ENCODE measurements at places on chromosomes 13 and 19.

GRCh38 chr19:50890422-50891252, 17.4 kb downstream of the KLK2 start:
- no peak for DNase-seq

DNA sequence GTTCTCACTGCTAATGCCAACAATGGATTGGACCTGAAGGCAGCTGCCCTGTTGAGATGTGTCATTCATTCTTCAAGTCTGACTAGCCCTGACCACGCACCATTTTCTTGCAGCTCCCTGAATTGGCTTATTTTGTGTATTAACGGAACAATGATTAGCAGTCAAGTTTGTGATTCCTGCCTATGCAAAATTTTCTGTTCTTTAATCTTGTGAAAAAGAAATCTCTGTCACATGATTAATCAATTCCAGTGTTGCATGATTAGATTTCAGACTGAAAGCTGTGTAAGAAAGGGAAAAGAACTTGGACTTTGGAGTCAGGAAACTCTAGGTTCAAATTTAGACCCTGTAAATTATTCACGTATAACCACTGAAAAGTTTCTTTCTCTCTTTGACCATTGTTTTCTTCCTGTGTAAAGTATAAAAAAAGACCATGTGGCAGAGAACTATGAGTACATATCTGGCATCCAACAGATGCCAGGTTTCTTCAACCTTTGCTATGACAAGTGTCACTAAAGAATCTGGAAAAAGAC, 64.5 kb upstream of the SLC10A2 start:
- no peak for DNase-seq

- no peak for DNase-seq
These were observed 89.0 kb upstream of the ZNF507 start for GRCh38 chr19:32256341-32256975.

DNA sequence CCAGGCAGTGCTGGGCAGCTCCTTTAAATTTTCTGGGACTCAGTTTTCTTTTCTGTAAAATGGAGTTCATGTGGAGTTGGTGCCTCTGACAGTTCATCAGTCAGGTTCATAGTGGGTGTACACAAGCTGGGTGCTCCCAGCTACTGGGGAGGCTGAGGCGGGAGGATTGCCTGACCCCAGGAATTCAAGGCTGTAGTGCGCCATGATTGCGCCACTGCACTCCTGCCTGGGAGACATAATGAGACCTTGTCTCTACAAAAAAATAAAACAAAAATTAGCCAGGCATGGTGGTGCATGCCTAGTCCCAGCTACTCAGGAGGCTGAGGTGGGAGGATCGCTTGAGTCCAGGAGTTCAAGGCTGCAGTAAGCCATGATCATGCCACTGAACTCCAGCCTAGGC, 21.1 kb downstream of the IQCN start:
- DNase-seq: no peak

DNA sequence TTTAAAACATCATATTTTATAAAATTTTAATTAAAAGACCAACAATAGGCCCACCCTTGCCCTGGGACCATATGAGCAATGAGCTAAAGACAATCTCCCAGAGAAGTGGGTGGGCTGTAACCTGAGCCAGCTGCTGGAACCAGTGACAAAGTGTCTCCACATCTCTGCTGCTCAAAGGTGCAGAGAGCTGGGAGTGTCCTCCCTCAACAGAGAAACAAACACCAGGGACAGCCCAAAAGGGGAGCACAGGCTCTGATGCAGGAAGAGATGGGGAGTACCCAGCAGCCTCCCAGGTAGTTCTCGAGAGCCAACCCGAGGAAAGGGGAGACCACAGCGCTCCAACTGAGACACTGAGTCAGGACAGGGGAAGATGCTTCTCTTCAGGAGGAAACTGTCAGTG, 39.1 kb downstream of the DOCK9 start:
- no peak for DNase-seq

DNA sequence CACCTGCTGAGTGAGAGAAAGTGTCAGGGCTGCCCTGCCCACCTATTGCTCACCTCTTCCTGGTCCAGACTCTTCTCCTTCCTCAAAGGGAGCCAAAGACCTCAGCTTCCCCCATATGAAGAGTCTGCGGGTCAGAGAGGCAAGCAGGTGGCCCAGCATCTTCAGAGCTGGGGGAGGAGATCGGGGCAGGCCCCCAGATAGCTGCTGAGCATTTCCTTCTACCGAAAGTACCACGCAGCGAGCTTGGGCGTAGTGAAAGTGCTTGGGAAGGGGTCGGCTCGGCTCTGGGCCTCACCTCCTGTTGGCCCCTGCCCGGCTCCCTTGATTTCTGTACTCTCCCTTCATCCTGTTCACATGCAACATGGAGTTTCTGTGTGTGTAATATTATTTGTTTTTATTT, 12.2 kb upstream of the ZNF536 start:
- DNase-seq: no peak

- DNase-seq: no peak
These were observed 65.2 kb downstream of the GGACT start for GRCh38 chr13:100523411-100523810.

- no peak for DNase-seq
These were observed 179.4 kb downstream of the FGF9 start for GRCh38 chr13:21850013-21851006.

GRCh38 chr13:99640260-99640659, 139.0 kb downstream of the TM9SF2 start:
- no peak for DNase-seq

- no peak for DNase-seq
These were observed 12.0 kb downstream of the DLEU7 start for GRCh38 chr13:50831512-50831911.

- DNase-seq: no peak
These were observed 6.4 kb downstream of the PCDH9 start for GRCh38 chr13:67223742-67224141.

DNA sequence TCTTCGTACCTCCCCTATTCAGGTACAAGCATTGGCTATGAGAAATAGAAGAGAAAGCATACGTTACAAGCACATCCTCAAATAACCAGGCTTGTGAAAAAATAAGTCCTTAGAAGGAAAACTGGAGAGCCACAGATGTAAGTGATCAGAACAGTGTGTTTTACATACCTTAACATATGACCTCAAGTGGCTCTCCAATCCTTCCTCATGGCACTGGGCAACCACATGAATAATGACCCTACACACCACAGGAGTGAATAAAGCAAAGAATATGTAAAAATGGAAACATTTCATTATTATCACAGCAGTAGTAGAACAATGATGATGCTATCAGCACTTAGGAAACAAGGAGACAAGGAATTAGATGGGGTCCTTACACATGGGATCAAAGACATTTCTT, 96.5 kb downstream of the DOCK9 start:
- DNase-seq: no peak
